ENCODE measurements at places on chromosomes 7 and 10.

DNA sequence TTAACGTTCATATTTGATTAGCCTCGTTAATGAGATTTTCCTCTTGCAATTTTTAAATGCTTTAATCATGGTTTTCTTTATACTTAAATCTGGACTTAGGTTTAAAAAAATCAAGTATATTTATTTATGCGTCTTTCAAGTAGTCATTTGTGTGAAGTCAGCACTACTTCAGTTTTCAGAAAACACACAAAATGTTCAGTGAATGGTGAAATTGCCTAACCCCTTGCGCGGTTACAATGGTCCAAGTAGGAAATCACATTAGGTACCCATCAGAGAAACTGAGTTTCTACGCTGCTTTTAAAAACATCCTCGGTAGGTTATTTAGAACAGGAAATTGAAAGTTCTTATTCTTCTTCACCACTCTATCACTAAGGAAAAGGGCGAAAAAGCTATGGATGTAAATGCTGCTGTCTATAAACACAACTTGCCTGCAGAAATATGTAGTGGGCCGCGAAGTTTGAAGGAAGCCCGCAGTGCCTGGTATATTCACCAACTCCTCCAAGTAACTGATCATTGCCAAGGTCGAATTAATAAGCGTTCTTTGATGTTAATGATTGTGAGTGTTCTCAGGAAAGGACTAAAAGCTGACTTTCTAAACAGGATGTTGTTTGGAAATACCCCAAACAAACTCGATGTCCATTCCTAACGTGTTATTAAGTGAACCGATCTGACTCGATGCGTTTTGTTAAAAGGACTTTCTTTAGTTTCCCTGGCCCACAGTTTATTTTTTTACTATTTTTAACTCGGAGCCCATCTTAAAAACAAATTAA, 1.0 kb downstream of the SYPL1 start:
- peak; percentile 6 for DNase-seq

GRCh38 chr10:120514035-120514620, 57.1 kb downstream of the PLPP4 start:
- DNase-seq: no peak

- no peak for DNase-seq
Measured at GRCh38 chr7:44912775-44913347, 27.5 kb upstream of the PURB start.

DNA sequence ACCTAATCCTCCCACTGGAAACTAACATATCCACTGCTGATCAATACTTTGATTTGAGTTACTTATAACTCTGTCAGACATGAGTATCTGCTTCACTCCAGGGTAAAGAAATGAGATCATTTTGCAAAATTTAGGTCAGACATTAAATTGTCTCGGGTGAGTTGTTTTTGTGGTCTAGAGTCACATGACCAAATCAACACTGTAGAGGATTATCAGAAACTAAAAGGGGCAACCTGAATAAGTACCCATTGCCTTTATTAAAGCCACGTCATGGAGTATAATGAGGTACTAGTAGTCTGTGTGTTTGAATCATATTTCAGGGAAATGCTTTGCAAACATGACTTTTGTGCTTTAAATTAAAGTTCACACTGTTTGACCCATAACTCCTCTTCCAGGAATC, 107.7 kb upstream of the ADO start:
- no peak for DNase-seq

DNA sequence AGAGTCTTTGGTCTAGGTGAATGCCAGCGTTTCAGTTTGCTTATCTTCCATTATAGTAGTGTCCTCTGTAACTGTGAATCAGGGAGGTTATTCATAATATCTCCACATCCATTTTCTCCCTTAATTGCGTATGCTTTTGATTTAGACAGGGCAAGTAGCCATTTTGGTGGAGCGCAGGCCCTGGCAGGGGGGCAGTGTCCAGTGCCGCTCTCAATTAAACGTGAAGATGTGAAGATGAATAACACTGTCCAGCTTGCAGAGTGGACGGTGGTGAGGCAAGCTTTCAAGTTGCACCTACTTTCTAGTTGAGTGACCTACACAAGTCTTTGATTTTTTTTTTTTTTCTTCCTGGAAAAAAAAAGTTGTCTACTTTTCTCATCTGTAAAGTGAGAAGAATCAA, 4.5 kb downstream of the TSPAN14 start:
- no peak for DNase-seq

DNA sequence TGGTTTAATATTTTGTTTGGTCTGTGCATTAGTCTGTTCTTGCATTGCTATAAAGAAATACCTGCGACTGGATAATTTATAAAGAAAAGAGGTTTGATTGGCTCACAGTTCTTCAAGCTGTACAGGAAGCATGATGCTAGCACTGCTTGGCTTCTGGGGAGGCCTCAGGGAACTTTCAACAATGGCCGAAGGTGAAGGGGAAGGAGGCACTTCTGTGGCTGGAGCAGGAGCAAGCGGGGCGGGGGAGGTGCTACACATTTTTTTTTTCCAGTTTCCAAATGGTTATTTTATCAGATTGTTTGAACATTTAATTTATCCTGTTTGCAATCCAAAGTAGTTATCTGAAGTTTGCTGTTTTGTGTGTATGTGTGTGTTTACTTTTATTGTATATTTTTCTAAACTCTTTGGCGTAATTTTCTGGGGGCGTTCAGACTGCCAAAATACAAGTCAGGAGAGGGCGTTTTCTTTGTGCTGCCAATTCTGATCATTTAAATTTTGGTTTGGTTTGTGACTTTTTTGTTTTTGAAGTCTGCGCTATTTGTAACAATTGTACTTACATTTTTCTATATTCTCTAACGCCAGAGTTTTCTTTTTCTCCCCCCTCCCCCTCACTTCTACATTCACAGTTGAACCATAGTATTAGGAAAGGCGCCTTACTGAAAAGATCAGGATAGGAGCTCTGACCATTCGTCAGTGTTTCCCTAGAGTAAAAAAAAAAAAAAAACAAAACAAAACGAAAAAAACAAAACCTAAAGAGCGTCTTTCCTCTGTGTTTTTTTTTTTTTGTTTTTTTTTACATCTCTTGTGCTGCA, 58.5 kb downstream of the ZNF783 start:
- DNase-seq: no peak

GRCh38 chr7:98203964-98204605, 7.2 kb upstream of the BHLHA15 start:
- no peak for DNase-seq
